ENCODE measurements at places on chromosomes 5 and 9. TPM values are rescaled to one million over a fixed set of nuclear protein-coding genes. Genes with fewer than 3 reads are reported as not detected.

PDE4D gene
- total RNA-seq: 2.9 TPM

PURA gene
- total RNA-seq: 7.3 TPM

TMC1 gene
- total RNA-seq: not detected

PCDHGA3 gene
- total RNA-seq: not detected

LCN2 gene
- total RNA-seq: 154 TPM

INSL4 gene
- not detected for total RNA-seq

- H3K36me3 ChIP-seq: no peaks in the 10 kb centered on the region
- H3K27me3 ChIP-seq: 0 out of 2 replicates have a peak, but pooled peaks cover 11% of the 10 kb centered on the region
- DNase-seq: peak; percentile 53
- no peak overlapping the region for H3K27ac ChIP-seq
- no peaks in the 10 kb centered on the region for H3K4me1 ChIP-seq
Observed at GRCh38 chr5:60161340-60161934, 267.9 kb upstream of the PDE4D start.

- H3K27me3 ChIP-seq: no peaks in the 10 kb centered on the region
- DNase-seq: no peak
- H3K36me3 ChIP-seq: peaks cover 7% of the 10 kb centered on the region
- H3K4me3 ChIP-seq: peak overlapping the region; percentile 64
- peak overlapping the region; percentile 94 for H3K27ac ChIP-seq
Observed at GRCh38 chr5:42948961-42949347, 91.2 kb downstream of the ANXA2R start.

- DNase-seq: no peak
- H3K36me3 ChIP-seq: peaks cover 18% of the 10 kb centered on the region
- no peak overlapping the region for H3K27ac ChIP-seq
- peaks cover 8% of the 10 kb centered on the region for H3K4me1 ChIP-seq
Observed at GRCh38 chr9:37986771-37987258, 82.2 kb downstream of the SHB start.

DNA sequence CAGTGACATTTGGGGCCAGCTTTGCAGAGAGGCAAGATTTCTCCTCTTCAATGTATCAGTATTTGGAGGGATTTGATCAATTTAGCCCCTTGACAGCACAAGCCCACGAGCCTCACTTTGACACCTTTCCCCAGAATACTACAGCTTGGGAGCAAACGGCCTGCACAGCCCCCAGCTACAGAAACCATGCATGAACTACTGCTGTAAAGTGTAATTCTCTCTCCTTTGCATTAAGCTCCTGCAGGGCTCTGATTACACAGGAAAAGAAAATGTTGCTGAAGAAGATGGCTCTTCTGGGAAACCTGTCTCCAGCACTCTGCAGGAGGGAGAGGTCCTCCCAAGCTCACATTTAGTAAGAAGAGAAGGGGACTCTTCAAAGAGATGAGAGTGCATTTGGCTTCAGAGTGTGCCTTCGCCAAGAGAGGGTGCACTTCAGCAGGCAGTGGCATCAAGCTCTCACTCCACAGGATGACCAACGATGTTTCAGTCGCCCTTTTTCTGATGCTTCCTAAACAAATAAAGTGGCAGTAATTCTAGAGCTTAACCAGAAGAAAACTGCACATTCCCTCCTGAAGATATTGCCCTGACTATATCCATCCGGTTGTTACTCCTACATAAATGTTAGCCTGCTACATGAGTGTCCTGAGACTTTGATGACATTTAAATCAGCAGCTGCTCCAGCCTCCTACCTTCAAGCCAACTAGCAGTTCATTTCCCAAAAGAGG is 272.2 kb downstream of the AUH start:
- no peaks in the 10 kb centered on the region for H3K36me3 ChIP-seq
- no peaks in the 10 kb centered on the region for H3K27me3 ChIP-seq
- DNase-seq: peak; percentile 64
- no peaks in the 10 kb centered on the region for H3K4me1 ChIP-seq

DNA sequence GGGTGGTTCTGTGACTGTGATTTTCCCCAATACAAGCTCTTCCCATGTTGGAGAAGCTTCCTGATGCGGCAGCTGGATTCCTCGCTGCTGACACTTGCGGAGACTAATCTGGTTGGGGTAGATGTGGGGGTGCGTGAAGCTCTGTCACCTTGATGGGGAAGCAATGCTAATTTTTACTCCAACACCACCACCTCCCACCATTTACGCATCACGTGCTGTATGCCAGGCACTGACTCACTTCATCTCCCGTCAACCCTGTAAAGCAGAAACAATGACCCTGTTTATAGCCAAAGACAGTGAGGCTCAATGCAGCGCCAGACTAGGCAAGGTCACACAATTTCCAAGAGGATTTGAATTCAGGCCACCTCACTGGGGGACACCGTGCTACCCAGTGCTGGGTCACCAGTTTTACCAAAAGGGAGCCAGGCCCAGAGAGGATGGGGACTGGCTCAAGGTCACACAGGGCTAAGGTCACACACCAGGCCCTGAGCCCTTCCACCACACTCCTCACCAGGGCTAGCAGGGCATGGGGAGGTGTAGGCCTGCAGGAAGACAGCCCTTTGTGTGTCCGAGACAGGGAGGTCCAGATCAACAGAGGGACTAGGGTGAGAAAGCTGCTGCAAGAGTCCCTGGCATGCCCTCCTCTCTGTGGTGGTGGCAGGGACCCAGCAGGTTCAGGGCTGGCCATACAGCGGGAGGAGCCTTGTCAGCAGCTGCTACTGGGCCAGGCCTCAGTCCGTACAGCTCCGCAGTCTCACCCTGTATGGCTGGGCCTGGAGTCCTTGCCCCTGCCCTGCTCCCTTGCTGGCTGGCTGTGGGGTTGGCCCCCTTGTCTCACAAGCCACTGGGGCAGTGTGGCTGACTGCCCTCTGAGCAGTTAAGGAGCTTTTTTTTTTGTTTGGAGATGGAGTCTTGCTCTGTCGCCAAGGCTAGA is 3.3 kb downstream of the STKLD1 start:
- no peak overlapping the region for H3K4me3 ChIP-seq
- H3K36me3 ChIP-seq: no peaks in the 10 kb centered on the region
- no peak overlapping the region for H3K27ac ChIP-seq
- DNase-seq: no peak
- no peaks in the 10 kb centered on the region for H3K27me3 ChIP-seq

DNA sequence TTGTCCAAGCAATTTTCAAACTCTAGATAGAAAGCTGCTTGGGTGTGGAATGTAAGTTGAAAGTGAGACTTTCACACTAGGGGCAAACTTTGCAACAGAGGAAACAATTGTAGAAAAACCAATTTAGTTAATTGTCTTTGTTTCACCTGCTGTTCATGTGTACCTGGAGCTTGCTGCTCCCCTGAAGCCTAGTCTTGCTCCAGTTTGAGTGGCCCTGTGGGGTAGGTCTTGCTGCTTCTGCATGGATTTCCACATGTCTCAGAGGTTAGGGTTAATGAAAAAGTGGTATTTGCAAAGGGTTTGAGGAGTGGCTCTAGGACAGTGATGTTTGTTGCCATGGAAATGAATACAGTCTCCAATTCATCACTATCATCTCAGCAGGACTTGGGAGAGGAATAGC is 182.2 kb downstream of the FSTL4 start:
- no peaks in the 10 kb centered on the region for H3K4me1 ChIP-seq
- no peaks in the 10 kb centered on the region for H3K36me3 ChIP-seq
- DNase-seq: no peak
- H3K4me3 ChIP-seq: no peak overlapping the region

- no peak for DNase-seq
- H3K4me3 ChIP-seq: peak overlapping the region; percentile 93
- H3K36me3 ChIP-seq: peaks cover 30% of the 10 kb centered on the region
- H3K27ac ChIP-seq: no peak overlapping the region
- no peaks in the 10 kb centered on the region for H3K27me3 ChIP-seq
Observed at GRCh38 chr9:92291577-92291976, 1.9 kb downstream of the IARS1 start.

DNA sequence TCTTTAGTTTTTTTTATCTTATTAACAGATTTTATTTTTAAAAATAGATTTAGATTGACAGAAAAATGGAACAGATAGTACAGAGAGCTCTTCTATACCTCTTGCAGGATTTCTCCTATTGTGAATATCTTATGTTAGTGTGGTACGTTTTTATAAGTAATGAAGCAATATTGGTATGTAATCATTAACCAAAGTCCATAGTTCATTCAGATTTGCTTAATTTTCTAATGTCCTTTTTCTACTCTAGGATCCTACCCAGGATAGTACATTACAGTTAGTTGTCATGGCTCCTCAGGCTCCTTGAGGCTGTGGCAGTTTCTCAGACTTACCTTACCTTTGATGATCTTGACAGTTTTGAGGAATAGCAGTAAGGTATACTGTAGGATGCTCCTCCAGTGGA is 30.4 kb downstream of the PPP2R2B start:
- no peaks in the 10 kb centered on the region for H3K36me3 ChIP-seq
- H3K4me1 ChIP-seq: no peaks in the 10 kb centered on the region
- no peak for DNase-seq
- no peak overlapping the region for H3K27ac ChIP-seq

DNA sequence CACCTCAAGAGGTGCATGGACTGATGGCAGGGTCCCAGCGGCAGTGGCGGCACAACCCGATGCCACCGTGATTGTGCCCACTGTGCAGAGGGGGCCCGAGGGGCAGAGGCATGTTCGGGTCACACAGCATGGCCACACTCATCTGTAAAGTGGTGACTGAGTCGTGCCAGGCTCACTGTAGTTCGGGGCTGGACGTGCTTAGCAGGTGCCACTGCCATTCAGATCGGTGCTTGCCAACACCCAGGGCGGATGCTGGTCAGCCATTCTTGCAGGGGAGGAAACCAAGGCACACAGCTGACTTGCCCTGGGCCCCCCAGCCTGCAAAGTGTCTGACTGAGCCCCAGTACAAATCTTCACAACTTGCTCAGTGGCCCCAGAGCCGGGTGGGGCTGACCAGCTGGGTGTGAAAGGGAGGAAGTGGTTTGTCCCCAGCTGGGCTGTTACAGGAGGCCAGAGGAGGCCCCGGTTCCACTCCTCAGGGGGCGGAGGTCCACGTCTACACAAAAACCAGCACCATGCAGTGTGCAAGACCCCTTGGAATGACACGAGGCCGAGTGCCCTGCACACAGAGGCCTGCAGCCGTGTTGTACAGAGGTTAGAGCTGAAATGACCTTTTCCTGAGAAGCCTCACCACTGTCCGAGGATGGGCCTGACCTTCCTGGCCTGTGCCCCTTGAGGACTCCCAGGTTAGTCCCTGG is 17.9 kb downstream of the FGD3 start:
- H3K27me3 ChIP-seq: no peaks in the 10 kb centered on the region
- no peak overlapping the region for H3K4me3 ChIP-seq
- H3K4me1 ChIP-seq: no peaks in the 10 kb centered on the region
- no peak overlapping the region for H3K27ac ChIP-seq

DNA sequence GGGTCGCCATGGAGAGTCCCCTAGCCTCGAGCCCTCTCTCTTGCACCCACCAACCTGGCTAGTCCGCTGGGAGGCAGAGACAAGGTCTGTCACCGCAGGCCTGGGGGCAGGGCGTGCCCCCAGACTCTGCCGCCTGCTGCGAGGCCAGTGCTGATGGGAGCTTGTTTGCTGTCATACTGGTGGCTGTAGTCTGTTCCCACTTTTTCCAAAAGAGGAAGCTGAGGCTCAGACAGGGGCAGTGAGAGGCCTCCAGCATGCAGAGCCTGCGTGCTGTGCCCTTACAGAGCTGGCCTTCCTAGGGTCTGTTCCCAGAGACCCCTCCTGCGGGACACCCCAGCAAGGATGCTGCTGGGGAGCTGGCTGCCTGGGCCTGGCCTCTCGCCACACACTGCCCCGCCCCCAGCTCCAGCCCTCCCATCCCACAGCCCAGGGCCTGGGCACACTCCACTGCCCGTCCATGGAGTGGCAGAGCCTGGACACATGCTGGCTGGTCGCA is 21.0 kb upstream of the SUSD3 start:
- no peak overlapping the region for H3K4me3 ChIP-seq
- no peaks in the 10 kb centered on the region for H3K27me3 ChIP-seq
- DNase-seq: no peak

DNA sequence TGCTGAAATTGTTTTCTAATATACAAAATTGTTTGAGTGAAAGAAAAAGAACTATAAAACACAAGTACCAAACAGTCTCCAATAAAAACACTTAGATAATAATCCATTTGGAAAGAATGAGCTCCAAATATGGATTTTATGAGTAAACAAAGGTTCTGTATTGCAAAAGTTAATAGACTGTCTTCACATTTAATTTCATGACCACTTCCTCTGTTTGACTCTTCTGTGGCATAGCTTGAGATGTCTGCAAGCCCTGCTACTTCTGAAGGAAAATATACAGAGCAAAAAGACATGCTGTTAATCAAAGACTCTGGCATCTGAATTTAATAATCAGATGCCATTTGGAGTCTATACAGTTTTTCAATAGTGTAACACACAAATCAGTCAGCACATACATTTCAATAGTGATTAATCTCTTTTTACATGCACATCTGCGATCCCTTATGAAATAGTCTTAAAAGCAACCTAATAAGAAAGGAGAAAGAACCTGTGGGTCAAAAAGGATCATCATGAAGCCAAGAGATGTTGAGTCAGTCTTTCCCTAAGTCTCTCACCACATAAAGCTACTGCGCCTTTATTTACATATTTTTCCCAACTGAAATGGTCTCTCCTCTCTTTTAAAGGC is 165.4 kb upstream of the LHFPL2 start:
- no peaks in the 10 kb centered on the region for H3K36me3 ChIP-seq
- no peaks in the 10 kb centered on the region for H3K27me3 ChIP-seq
- no peak for DNase-seq
- H3K4me3 ChIP-seq: no peak overlapping the region

DNA sequence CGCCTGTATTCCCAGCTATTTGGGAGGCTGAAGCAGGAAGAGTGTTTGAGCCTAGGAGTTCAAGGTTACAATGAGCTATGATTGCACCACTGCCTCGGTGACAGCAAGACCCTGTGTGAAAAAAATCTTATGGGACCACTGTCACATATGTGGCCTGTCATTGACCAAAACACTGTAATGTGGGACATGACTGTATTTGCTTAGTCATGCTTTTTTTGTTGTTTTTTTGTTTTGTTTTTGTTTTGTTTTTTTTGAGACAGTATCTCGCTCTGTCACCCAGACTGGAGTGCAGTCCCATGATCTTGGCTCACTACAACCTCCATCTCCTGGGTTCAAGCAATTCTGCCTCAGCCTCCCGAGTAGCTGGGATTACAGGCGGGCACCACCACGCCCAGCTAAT is 13.5 kb downstream of the POLR1E start:
- no peaks in the 10 kb centered on the region for H3K27me3 ChIP-seq
- 0 out of 2 replicates have a peak, but pooled peaks cover 5% of the 10 kb centered on the region for H3K4me1 ChIP-seq
- H3K27ac ChIP-seq: no peak overlapping the region
- H3K36me3 ChIP-seq: peaks cover 66% of the 10 kb centered on the region
- no peak overlapping the region for H3K4me3 ChIP-seq
- DNase-seq: no peak

GRCh38 chr5:34831303-34831702 is 7.7 kb upstream of the TTC23L start:
- H3K36me3 ChIP-seq: peaks cover 58% of the 10 kb centered on the region
- H3K4me3 ChIP-seq: no peak overlapping the region
- H3K27me3 ChIP-seq: no peaks in the 10 kb centered on the region

GRCh38 chr9:120603591-120603990 is 23.6 kb upstream of the CDK5RAP2 start:
- no peak for DNase-seq
- H3K4me1 ChIP-seq: peaks cover 4% of the 10 kb centered on the region
- no peaks in the 10 kb centered on the region for H3K36me3 ChIP-seq
- H3K27ac ChIP-seq: no peak overlapping the region
- H3K27me3 ChIP-seq: no peaks in the 10 kb centered on the region
